ENCODE measurements at places on chromosomes 11 and 22.

- DNase-seq = no peak
These were observed 37.1 kb upstream of the HMGXB4 start for GRCh38 chr22:35220221-35220620.

GRCh38 chr22:25120093-25120561 is 79.5 kb upstream of the CRYBB3 start:
- DNase-seq = no peak

GRCh38 chr11:36192425-36193289 is 96.6 kb downstream of the COMMD9 start:
- no peak for DNase-seq

- DNase-seq = no peak
These were observed 96.3 kb downstream of the C11orf65 start for GRCh38 chr11:108370990-108371389.

- no peak for DNase-seq
These were observed 6.4 kb downstream of the PTPRJ start for GRCh38 chr11:47986742-47987141.

- no peak for DNase-seq
These were observed 528 bp downstream of the FAT3 start for GRCh38 chr11:92225125-92225567.

DNA sequence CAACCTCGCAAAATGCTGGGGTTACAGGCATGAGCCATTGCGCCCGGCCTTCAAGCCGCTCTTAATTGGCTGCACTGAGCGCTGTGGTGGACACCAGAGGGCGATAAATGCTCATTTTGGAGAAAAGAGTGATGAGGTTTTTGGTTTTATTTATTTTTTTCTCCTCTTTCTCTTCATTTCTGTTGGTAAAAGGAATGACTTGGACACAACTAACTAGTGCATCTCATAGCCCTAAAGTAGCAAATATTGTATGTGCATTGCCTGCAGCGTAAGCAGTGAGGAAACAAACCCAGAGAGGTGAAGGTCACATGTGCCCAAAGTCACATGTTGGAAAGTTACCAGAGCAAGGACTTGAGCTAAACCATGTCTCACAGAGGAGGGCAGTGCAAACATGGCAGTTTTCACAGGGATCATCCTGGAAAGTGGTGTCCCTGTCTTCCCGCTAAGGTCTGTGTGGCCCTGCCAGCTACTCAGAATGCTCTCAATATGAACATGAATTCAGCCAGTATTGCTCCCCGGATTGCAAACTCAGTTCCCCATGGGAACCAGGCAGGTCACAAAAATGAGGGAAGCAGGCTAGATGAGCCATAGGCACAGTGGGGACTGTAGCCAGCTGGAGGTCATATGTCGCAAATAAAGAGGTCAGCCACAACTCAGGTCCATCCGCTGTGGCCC is 8.6 kb upstream of the CD82 start:
- DNase-seq = peak; percentile 55

DNA sequence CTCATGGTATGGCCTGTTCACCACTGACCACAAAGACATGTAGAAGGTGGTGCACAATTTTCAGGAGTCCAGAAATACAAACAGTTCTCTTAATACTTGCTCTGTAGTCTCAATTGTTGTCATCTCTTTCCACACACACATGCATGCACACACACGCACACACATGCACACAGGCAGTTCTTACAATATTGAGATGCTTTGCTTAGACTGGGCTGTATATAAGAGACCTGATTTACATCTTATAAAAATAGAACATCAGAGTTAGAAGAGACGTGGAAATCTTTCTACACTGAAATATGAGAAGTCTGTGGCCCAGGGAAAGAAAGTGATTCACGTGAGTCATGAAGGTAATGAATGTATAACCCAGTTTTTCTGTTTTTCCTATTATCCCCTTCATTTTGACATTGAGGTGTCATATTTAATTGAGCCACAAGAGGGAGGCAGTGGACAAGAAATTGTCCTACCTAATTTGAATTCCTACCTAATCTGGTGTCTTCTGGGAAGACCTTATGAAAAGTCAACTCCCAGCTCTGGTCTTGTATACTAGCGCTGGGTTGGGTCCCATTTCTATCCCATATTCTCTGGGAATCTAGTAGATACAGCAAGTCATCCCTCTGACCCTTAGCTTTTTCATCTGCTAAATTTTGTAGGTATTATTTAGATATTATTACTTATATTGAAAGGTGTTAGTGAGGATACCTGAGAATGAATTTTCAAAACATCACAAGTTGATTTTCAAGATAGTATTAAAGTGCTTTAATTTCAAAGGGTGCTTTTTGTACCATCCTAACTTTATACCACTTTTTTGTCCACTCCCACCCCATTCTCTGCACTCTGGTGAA is 14.9 kb upstream of the MS4A4A start:
- no peak for DNase-seq

- DNase-seq = no peak
These were observed 26.0 kb downstream of the TSPAN18 start for GRCh38 chr11:44752713-44753112.

- no peak for DNase-seq
These were observed 2.7 kb downstream of the SULT4A1 start for GRCh38 chr22:43859621-43860020.

GRCh38 chr11:33778675-33779074 is 4.4 kb upstream of the FBXO3 start:
- no peak for DNase-seq

- no peak for DNase-seq
These were observed 17.1 kb upstream of the PAX6 start for GRCh38 chr11:31828217-31828616.

GRCh38 chr11:8356216-8356615 is 92.5 kb upstream of the LMO1 start:
- no peak for DNase-seq

GRCh38 chr11:124920870-124921609 is 2.0 kb downstream of the HEPN1 start:
- DNase-seq = peak; percentile 63

DNA sequence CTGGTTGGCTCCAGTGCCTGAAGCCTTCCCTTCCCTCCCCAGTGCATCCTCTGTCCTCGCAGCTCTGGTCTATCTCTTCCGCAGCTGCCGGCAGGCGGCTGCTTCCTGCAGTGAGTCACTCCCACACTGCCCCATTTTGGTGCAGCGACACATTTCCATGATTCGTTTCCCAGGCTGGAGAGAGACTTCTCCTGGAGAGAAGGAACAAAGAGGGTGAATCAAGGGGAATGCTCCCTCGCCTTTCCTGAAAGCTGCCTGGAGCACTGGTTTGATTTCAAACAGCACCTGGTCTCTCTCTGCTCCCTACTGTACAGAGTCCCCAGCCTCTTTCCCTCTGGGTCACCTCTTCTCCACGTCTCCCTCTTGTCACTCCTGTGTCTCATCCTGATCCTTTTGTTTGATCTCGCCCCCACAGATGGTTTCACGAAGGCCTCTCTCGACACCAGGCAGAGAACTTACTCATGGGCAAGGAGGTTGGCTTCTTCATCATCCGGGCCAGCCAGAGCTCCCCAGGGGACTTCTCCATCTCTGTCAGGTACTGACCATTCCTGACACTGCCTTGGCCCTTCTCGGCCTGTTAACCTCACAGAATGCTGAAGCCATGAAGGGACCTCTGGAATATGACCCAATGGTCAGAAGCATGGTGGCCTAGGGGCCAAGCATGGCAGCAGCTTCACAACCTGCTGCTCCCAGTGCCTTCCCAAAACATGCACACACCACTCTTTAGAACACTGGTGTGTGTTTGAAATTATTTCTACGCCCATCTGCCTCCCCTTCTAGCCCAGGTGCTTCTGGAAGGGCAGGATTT is at the start of gene TMA7B:
TMA7B (plus strand) TSS at position 758 of the 808 bp plus-strand sequence. CDS start 3,978 bp downstream, outside the sequence.
- DNase-seq = no peak

- DNase-seq = no peak
These were observed 30.1 kb downstream of the BRSK2 start for GRCh38 chr11:1419811-1420210.

- DNase-seq = no peak
These were observed 2.1 kb upstream of the PIK3C2A start for GRCh38 chr11:17209939-17210245.

DNA sequence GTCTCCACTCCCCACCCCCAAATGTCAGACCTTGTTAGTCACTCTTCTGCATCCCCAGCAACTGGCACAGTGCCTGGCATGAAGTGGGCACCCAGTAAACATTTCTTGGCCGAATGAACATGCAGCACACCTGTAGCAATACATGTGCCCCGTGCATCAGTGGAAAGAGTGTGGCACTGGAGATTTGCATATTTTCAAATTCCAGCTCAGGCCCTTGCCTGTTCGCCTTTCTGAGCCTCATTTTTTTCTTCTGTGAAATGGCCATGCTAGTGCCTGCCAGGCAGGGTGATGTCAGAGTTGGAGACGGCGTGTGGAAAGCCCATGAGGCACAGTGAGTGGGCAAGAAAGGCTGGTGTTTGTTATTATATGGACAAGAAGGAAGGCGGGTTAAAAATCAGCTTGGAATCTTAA is 38.7 kb downstream of the CD82 start:
- no peak for DNase-seq

DNA sequence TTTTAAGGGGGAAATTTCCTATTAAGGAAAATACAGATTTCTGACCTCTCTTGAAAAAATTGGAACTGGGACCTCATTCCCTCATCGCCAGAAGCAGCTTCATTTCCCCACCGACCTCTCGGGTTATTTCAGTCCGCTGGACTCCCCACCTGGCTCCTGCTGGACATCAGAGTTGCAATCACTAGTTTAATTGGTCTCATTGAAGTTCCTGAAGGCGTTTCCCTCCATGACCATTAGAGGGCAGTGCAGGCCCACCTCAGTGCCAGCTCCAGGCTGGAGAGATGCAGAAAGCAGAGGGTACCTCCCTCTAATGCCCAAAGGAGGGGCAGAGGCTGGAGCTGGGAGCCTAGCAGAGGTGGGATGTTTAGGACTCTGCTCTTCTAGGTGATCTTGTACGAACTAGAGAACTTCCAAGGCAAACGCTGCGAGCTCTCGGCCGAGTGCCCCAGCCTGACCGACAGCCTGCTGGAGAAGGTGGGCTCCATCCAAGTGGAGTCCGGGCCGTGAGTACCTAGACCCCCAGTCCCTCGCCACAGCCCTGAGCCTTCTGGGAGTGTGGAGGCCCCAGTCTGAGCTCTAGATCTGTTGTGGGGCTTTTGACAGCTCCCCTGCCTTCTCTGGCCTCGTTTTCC is 2.7 kb downstream of the CRYBB3 start:
- no peak for DNase-seq

- DNase-seq = no peak
These were observed 99.3 kb downstream of the WNT7B start for GRCh38 chr22:45877651-45878050.

DNA sequence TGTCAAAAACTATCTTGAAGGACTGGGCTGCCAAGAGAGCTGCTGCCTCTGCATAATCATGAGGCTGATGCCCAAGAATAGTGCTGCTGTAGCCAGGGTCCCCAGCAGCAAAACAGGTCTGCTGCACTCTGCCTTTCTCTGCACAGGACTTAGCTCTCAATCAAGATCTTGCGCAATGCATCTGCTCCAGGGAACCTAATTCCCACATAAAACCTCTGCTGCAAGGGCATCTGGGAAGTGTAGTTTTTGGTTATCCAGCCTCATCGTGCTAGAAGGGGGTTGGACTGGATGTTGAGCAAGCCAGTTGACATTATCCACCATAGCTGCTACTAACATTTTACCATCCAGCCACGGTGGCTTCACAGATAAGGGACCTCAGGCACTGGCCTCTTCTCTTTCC is 192.7 kb downstream of the C11orf91 start:
- no peak for DNase-seq
